Daoy (cell line): ENCODE measurements at places on chromosomes 12 and 14. TPM values are rescaled to one million over a fixed set of nuclear protein-coding genes. Genes with fewer than 3 reads are reported as not detected.

DNA sequence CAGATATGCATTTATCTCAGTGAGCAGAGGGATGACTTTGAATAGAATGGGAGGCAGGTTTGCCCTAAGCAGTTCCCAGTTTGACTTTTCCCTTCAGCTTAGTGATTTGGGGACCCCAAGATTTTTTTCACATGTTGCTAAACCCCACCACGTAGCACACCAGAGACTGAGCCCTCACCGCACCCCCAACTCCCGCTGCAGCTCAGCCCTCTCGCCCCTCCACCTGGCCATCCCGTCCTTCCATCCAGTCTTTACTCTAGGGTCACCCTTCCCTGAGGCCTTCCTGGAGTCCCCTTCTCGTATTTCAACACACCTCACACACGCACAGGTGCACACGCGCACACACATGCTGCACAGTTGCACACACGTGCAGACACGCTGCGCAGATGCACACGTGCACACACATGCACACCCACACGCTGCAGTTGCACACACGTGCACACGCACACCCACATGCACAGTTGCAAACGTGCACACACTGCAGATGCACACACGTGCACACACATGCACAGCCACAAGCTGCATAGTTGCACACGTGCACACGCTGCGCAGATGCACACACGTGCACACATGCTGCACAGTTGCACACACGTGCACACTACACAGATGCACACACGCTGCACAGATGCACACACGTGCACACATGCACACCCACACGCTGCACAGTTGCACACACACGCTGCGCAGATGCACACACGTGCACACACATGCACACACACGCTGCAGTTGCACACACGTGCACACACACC is 30.0 kb downstream of the HSP90AA1 start:
- DNase-seq, result no peak

GRCh38 chr12:49000346-49000745 is 1.2 kb upstream of the DDN start:
- DNase-seq, result no peak

GRCh38 chr14:42806909-42807315 is 1200.2 kb downstream of the LRFN5 start:
- peak; percentile 4 for DNase-seq

DNA sequence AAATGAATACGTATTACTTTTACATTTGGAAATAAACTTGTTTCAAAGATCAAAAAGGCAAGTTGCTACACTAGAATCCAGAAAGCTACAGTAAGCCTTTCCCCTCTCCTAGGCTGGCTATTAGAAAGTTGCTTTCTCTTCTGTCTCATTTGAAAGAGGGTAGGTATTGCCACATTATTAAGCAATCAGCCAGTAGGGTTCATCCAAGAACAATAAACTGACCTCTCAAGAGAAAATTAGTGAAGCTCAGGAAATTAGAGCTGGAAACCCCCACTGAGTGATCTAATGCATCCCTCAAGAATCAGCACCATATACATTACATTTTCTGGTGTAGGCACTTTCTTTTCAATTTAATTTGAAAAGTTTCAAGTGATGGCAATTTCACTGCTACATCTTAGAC is 4.5 kb upstream of the TMEM233 start:
- DNase-seq, result peak; percentile 65

GRCh38 chr12:109566424-109566823 is 6.9 kb downstream of the MMAB start:
- DNase-seq, result no peak

GRCh38 chr12:102903337-102904007 is 13.6 kb downstream of the PAH start:
- DNase-seq, result no peak

GRCh38 chr12:121214166-121214777 is 4.3 kb downstream of the P2RX4 start:
- DNase-seq, result peak; percentile 30

PIWIL1 gene
- 0.68 and 1.8 TPM in 2 replicates for total RNA-seq
